ENCODE measurements at places on chromosomes 3 and 15.

GRCh38 chr15:85406916-85407315, 26.5 kb downstream of the AKAP13 start:
- no peak for DNase-seq

DNA sequence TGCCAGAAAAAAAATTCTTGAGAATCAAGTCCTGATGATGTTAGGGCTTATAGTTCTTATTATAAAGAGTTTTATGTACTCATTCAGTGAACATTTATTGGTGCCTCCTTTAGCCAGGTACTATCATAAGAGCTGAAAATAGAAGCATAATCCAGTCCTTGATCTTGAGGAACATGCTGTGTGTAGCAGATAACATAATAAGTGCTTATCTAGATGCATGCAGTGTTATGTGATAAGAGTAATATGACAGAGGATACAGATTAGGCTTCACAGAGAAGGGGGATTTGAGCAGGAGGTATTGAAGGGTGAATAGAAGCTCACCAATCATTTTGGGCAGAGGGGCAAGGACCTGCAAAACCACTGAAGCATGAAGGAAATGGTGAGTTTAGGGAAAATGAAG, 1.1 kb downstream of the CCR2 start:
- DNase-seq, result no peak

DNA sequence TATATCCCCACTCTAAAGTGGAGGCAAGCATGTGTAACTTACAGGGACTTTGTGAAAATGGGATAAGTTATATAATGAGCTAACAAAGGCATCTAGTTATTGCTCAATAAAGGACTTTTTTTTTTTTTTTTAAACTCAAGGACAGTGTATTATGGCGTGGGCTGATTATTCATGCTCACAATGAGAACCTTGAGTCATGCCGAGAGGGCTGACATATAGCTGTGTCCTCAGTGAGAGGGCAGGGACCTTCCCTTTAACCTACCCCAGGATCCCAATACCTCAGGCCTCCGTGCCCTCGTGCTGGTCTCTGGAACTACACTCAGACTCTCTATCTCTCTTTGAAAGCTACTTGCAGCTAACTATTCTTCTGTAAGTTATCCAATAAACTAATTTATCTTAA, 319.9 kb upstream of the ICE2 start:
- DNase-seq, result peak; percentile 36

- no peak for DNase-seq
These were observed 13.1 kb upstream of the KCTD6 start for GRCh38 chr3:58478781-58479180.

GRCh38 chr15:70259640-70260508, 162.2 kb upstream of the TLE3 start:
- no peak for DNase-seq

- no peak for DNase-seq
These were observed 24.1 kb upstream of the MINAR1 start for GRCh38 chr15:79408041-79408440.

DNA sequence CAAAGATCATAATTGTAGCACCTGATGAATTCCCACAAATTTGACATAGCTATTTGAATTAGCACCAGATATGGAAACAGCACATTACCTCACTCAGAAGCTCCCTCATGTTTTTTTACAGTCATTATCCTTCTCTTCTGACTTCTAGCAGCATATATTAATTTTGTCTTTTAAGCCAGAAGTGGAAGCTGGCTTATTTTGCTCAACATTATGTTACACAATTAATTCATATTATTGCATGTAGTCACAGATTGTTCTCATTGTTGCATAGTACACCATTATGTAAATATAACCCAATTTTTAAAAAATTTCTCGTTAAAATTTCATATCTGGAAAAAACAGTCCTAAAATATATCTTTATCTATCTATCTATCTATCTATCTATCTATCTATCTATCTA, 762.3 kb downstream of the TUSC7 start:
- no peak for DNase-seq

Measured in RKO (cell line).